Activated T-helper 2 cell treated with anti-CD3 and anti-CD28 coated beads, Interferon-gamma antibody, Interleukin-2, Interleukin-4, amounts not matched to agents 10 μg/mL and 5 μg/mL and 100 μg/mL, durations not matched to agents 14 hours and 24 hours and 36 hours (primary cell): ENCODE measurements at places on chromosomes 12 and 14. TPM values are rescaled to one million over a fixed set of nuclear protein-coding genes. Genes with fewer than 3 reads are reported as not detected.

DNA sequence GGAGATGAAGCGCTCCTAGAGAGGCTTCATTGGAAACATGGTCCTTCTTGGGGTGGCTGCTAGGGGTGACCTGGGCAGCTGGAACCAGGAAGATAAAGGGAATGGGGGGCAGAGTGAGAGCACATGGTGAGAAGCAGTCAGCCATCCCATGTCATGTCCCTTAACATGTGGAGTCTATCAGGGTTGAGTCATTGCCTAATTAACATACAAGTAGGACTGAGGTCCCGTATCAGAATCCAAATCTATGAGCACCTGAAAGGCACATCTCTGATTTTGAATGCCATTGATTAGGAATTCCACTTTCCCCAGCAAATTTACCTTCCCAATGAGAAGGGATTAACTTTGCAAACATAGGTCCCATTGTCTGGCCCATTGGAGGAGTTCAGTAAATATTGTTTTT lies 20.3 kb upstream of the PPP1R1A start:
- H3K27ac ChIP-seq: no peak overlapping the region
- peaks cover 14% of the 10 kb centered on the region for H3K27me3 ChIP-seq
- H3K4me3 ChIP-seq: no peak overlapping the region
- no peaks in the 10 kb centered on the region for H3K36me3 ChIP-seq
- no peak for DNase-seq

GRCh38 chr14:64623554-64624165 lies 73.9 kb downstream of the PPP1R36 start:
- no peak for DNase-seq
- H3K27ac ChIP-seq: no peak overlapping the region
- H3K4me3 ChIP-seq: no peak overlapping the region
- H3K36me3 ChIP-seq: no peaks in the 10 kb centered on the region
- H3K4me1 ChIP-seq: peaks cover 1% of the 10 kb centered on the region
- peaks cover 6% of the 10 kb centered on the region for H3K27me3 ChIP-seq

- H3K36me3 ChIP-seq: no peaks in the 10 kb centered on the region
- H3K27me3 ChIP-seq: no peaks in the 10 kb centered on the region
- H3K4me3 ChIP-seq: no peak overlapping the region
- no peak overlapping the region for H3K27ac ChIP-seq
- H3K4me1 ChIP-seq: no peaks in the 10 kb centered on the region
Measured at GRCh38 chr14:38929416-38929815, 173.6 kb downstream of the SEC23A start.

The GDF11 gene
- 15.3 and 15.4 TPM in 2 replicates for total RNA-seq

The OLR1 gene
- not detected in 2 replicates for total RNA-seq

The ZC3H14 gene
- total RNA-seq: 59.8 and 60.3 TPM in 2 replicates

- no peak overlapping the region for H3K4me3 ChIP-seq
- H3K27ac ChIP-seq: no peak overlapping the region
Measured at GRCh38 chr12:3275171-3276041, 198.2 kb downstream of the TSPAN9 start.

DNA sequence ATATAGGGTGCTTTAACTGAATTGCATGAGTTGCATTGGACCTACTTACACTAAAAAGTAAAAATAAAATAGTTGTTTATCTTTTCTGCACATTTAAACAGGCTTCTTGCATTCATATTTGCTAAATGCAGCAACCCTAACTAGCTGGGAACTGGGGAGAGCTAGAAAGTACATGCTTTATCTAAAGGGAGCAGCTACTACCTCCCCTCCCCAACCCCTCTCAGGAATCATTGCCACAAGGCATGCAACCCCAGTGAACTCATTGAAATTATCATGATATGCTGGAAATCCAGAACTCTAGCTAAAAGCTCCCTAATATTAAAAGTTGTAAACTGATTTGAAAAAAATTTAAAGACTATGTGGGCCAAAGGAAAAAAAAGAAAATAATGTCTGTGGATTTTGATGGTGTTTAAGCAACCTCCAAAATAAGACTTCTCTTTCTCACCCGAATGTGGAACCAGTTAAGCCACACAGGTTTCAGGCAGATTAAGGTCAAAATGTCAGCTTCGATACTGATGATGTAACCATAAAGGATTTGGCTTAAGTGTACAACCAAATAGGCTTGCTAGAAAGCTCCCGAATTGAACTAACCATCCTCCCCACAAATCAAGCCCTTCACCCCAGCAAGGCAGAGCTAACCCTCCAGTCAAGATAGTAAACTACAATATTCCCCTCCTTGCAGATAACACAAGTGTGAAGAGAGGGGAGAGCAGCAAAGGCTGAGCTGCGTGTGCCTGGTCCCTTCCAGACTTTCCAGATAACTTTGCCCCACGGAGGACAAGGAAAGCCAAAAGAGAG lies 13.8 kb upstream of the POC1B start:
- DNase-seq: no peak
- no peaks in the 10 kb centered on the region for H3K27me3 ChIP-seq
- no peak overlapping the region for H3K27ac ChIP-seq
- no peak overlapping the region for H3K4me3 ChIP-seq
- no peaks in the 10 kb centered on the region for H3K36me3 ChIP-seq
- peaks cover 9% of the 10 kb centered on the region for H3K4me1 ChIP-seq

The VDR gene
- 312 and 317 TPM in 2 replicates for total RNA-seq

DNA sequence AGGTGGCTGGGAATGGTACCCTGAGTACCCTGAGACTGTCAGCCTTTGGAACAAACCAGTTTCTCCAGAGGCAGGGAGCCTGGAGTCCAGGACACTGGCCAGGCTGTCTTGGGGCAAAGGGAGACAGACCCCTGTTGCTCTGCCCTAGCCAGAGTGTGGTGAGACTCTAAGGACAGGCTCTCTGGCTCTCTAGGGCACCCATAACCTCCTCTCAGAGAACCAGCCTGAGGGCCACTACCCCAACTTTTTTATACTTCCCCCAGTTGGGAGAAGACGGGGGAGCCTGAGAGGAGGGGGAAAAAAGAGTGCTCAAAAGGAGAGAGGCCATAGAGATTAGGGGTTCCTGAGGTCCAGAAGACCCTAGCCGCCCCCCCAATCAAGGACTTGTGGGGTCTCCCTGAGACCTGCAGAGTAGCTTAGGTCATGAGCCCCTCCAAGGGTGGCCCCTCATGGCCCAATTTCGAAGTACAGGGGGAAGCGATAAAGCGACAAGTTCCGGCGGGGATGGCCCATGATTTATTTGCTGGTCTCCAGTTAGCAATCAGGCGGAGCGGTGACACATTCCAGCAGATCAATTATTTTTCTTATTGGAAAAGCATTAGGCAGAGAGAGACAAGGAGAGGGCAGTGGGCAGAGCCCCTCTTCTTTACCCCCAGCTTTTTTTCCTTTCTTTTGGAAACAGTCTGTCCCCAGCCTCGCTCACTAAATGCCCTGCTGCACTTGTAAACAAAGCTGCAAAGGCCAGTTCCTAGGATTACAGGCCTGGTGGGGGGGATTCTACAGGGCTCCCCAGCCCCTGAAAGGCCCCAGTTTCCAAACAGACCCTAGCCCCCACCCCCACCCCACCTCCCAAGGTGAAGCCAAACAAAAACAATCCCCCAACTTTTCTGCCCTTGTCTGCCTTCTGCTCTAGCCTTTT lies 1.5 kb downstream of the HOXC8 start:
- no peak for DNase-seq
- no peaks in the 10 kb centered on the region for H3K36me3 ChIP-seq
- H3K27ac ChIP-seq: no peak overlapping the region
- H3K4me3 ChIP-seq: no peak overlapping the region
- H3K4me1 ChIP-seq: peaks cover 19% of the 10 kb centered on the region

DNA sequence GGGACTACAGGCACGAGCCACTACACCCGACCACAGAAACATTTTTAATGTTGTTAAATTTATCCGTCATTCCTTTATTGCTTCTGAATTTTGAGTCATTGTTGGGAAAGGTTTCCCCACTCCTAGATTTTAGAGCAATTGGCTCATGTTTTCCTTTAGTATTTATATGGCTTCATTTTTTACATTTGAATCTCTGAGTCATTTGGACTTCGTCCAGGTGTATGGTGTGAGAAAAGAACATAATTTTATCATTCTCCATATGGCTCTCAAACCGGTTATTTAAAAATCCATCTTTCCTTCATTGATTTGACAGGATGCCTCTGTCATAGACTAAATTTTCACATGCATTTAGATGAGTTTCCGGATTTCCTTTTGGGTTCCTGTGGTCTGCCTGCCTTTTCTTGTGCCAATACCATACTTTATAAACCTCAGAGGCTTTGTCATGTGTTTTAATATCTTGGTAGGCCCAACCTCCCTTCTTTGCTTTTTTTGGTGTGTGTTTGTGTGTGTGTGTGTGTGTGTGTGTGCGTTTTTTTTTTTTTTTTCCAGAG lies 30.9 kb downstream of the LRTM2 start:
- H3K36me3 ChIP-seq: no peaks in the 10 kb centered on the region
- DNase-seq: no peak
- peaks cover 5% of the 10 kb centered on the region for H3K27me3 ChIP-seq
- H3K27ac ChIP-seq: no peak overlapping the region
- H3K4me1 ChIP-seq: peaks cover 4% of the 10 kb centered on the region
- H3K4me3 ChIP-seq: no peak overlapping the region

DNA sequence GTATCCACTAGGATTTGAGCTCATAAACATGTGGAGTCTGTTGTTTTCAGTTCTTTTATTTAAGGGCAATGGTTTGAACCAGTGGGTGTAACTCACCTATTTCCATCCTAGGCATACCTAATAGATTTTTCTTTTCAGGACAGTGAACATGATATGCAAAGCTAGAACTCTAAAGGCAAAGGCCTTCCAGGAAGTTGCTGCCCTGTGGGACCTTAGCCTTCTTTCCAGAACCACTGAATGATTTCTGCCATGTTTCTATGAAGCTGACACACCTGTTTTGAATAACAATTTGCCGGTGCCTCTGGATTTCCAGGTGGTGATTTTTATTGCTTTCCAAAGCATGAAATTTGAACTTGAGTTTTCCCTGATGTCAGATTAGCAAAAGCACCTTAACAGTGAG lies 372.9 kb upstream of the FAR2 start:
- H3K27me3 ChIP-seq: no peaks in the 10 kb centered on the region
- no peaks in the 10 kb centered on the region for H3K4me1 ChIP-seq
- H3K4me3 ChIP-seq: no peak overlapping the region

- H3K4me1 ChIP-seq: no peaks in the 10 kb centered on the region
- no peak for DNase-seq
- H3K27me3 ChIP-seq: no peaks in the 10 kb centered on the region
- no peak overlapping the region for H3K27ac ChIP-seq
- H3K4me3 ChIP-seq: no peak overlapping the region
- no peaks in the 10 kb centered on the region for H3K36me3 ChIP-seq
Measured at GRCh38 chr12:128408669-128409068, 141.7 kb downstream of the TMEM132C start.

DNA sequence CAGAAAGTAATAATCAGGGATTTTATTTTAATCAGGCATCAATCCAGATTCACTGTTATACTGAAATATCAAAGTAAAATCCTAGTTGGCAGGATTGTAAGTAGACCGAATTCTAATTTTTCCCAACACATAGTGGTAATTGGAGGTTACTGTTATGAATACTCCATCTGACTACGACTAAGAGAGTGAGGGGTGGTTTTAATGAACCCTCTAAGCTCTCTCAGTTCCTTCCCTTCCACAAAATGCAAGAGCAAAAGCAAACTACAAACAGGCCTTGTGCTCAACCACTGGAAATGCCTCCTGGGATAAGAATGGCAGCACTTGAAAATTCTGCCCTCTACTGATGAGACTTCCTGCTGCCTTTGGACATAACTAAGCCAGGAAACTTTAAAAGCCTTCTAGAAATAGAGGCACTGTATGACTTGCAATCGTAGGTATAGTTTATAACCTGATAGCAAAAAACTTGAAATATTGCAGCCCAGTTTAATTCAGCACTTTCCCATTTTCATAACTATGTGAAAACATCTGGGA lies 184.8 kb downstream of the SLC16A7 start:
- DNase-seq: no peak
- no peaks in the 10 kb centered on the region for H3K27me3 ChIP-seq
- no peak overlapping the region for H3K27ac ChIP-seq
- H3K36me3 ChIP-seq: peaks cover 13% of the 10 kb centered on the region

The MANSC1 gene
- 0.25 and 1.6 TPM in 2 replicates for total RNA-seq
